BJ (cell line): ENCODE measurements at places on chromosomes 16 and 17. TPM values are rescaled to one million over a fixed set of nuclear protein-coding genes. Genes with fewer than 3 reads are reported as not detected.

CBLN1 gene
- polyA plus RNA-seq: not detected in 2 replicates

GNGT2 gene
- polyA plus RNA-seq: 0.45 and 0.66 TPM in 2 replicates

PKMYT1 gene
- 3.6 and 6.9 TPM in 2 replicates for polyA plus RNA-seq

ADORA2B gene
- polyA plus RNA-seq: 8.0 and 10.5 TPM in 2 replicates

ZNF276 gene
- 5.6 and 8.5 TPM in 2 replicates for polyA plus RNA-seq

SOX8 gene
- 0.04 TPM in 2 replicates for polyA plus RNA-seq

KDM6B gene
- polyA plus RNA-seq: 0.91 and 1.2 TPM in 2 replicates

SMIM22 gene
- not detected in 2 replicates for polyA plus RNA-seq

TBC1D3H gene
- polyA plus RNA-seq: not detected in 2 replicates

PRSS36 gene
- 0.22 and 0.39 TPM in 2 replicates for polyA plus RNA-seq

TNFRSF13B gene
- not detected in 2 replicates for polyA plus RNA-seq

ABCC11 gene
- polyA plus RNA-seq: 0.06 and 0.09 TPM in 2 replicates

ITGB3 gene
- 5.4 and 6.3 TPM in 2 replicates for polyA plus RNA-seq

NATD1 gene
- 7.9 and 13.3 TPM in 2 replicates for polyA plus RNA-seq

TBKBP1 gene
- polyA plus RNA-seq: 4.7 and 7.3 TPM in 2 replicates

DEXI gene
- polyA plus RNA-seq: 32.7 and 55.2 TPM in 2 replicates

GAST gene
- polyA plus RNA-seq: not detected in 2 replicates

ADAD2 gene
- not detected in 2 replicates for polyA plus RNA-seq

SLC35B1 gene
- polyA plus RNA-seq: 116 and 120 TPM in 2 replicates

CCT6B gene
- polyA plus RNA-seq: 1.4 and 2.8 TPM in 2 replicates

G6PC1 gene
- not detected in 2 replicates for polyA plus RNA-seq

ATAD5 gene
- polyA plus RNA-seq: 0.42 and 0.77 TPM in 2 replicates

TNP2 gene
- polyA plus RNA-seq: not detected in 2 replicates

KCNJ18 gene
- polyA plus RNA-seq: not detected in 2 replicates

CCL23 gene
- not detected in 2 replicates for polyA plus RNA-seq

ALDH3A1 gene
- polyA plus RNA-seq: 0.11 and 0.20 TPM in 2 replicates

OTOP2 gene
- not detected in 2 replicates for polyA plus RNA-seq

GSPT1 gene
- 39.3 and 92.3 TPM in 2 replicates for polyA plus RNA-seq

RASL10B gene
- 3.2 and 4.5 TPM in 2 replicates for polyA plus RNA-seq
